Hepatocyte (in vitro differentiated cells): ENCODE measurements at places on chromosomes 6 and 20. TPM values are rescaled to one million over a fixed set of nuclear protein-coding genes. Genes with fewer than 3 reads are reported as not detected.

The ZSCAN16 gene
- total RNA-seq: 4.1 and 4.3 TPM in 2 replicates

The SCAND1 gene
- total RNA-seq: 45.7 and 58.0 TPM in 2 replicates

The HLA-C gene
- 351 and 394 TPM in 2 replicates for total RNA-seq

The CUTA gene
- 121 and 150 TPM in 2 replicates for total RNA-seq

The EFCAB8 gene
- total RNA-seq: 0.53 TPM in 1 of 2 replicates, not detected in the other

The SERPINB6 gene
- total RNA-seq: 77.7 and 87.9 TPM in 2 replicates

The DPPA5 gene
- total RNA-seq: not detected in 2 replicates

The XKR7 gene
- 0.12 and 0.37 TPM in 2 replicates for total RNA-seq

The SULF2 gene
- total RNA-seq: 49.0 and 53.7 TPM in 2 replicates

The NOX3 gene
- total RNA-seq: not detected in 2 replicates

The NKX2-2 gene
- 0.33 TPM in 1 of 2 replicates, not detected in the other for total RNA-seq

The TSPO2 gene
- 0.27 TPM in 1 of 2 replicates, not detected in the other for total RNA-seq

The SLC17A3 gene
- 0.23 and 0.36 TPM in 2 replicates for total RNA-seq

The WFDC2 gene
- 12.6 and 16.7 TPM in 2 replicates for total RNA-seq

The LY6G6C gene
- total RNA-seq: not detected in 2 replicates

The KCTD20 gene
- total RNA-seq: 54.3 and 56.3 TPM in 2 replicates

The C6orf141 gene
- total RNA-seq: 1.7 and 2.9 TPM in 2 replicates

The SYCP2 gene
- total RNA-seq: 1.5 and 1.7 TPM in 2 replicates

The DSP gene
- 123 and 156 TPM in 2 replicates for total RNA-seq

The CLVS2 gene
- total RNA-seq: under 0.01 and 0.07 TPM in 2 replicates

The GHRH gene
- not detected in 2 replicates for total RNA-seq

The TAGAP gene
- total RNA-seq: 4.4 and 4.9 TPM in 2 replicates

The DLK2 gene
- total RNA-seq: 0.33 and 0.60 TPM in 2 replicates

The OPN5 gene
- total RNA-seq: not detected in 2 replicates

The RIN2 gene
- 33.4 and 39.0 TPM in 2 replicates for total RNA-seq

The TTK gene
- total RNA-seq: 10.2 and 10.7 TPM in 2 replicates

The TRIM15 gene
- 2.6 and 3.6 TPM in 2 replicates for total RNA-seq

The C20orf202 gene
- 1.4 and 1.6 TPM in 2 replicates for total RNA-seq

The PPP1R14C gene
- 1.5 and 2.1 TPM in 2 replicates for total RNA-seq

The KIAA1586 gene
- 17.9 and 18.6 TPM in 2 replicates for total RNA-seq

The CLPSL1 gene
- not detected in 2 replicates for total RNA-seq

The COL21A1 gene
- total RNA-seq: 44.7 and 59.2 TPM in 2 replicates

The BPIFB4 gene
- not detected in 2 replicates for total RNA-seq
